ENCODE measurements at places on chromosomes 4 and X. TPM values are rescaled to one million over a fixed set of nuclear protein-coding genes. Genes with fewer than 3 reads are reported as not detected.

- H3K27ac ChIP-seq, result no peak overlapping the region
- H3K36me3 ChIP-seq, result no peaks in the 10 kb centered on the region
- no peak for DNase-seq
- no peaks in the 10 kb centered on the region for H3K4me1 ChIP-seq
- no peaks in the 10 kb centered on the region for H3K27me3 ChIP-seq
Observed at GRCh38 chr4:112861691-112862674, 187.5 kb upstream of the ANK2 start.

DNA sequence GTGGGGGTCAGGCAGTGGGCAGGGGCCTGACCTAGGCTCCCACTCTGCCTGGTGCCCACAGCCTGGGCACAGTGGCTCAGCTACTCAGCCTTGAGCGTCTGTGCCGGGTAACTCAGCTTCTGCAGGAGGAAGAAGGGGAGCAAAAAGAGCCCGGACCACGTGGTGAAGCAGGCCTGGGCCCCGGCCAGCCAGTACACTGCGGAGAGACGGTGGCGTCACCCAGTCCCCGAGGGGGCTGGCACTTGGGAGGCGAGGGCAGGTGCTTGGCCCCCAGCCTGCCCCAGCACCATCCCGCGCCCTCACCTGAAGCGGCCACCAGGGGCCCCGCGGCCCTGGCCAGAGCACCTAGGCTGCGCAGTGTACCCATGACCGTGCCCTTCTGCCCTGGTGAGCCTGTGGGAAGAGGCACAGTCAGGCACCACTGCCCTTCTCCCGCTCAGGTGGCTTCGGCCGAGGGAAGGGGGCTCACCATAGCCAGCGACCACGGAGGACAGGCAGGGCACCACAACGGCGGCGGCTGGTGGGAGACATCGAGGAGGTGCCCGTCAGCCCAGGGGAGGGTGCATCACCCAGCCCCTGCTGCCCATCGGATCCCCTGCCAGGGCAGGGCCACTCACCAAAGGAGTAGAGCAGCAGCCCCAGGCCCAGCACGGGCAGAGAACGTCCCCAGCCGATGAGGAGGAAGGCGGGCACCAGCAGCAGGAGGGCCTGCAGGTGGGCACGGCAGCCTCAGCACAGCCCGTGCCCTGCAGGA, 32.3 kb downstream of the NOP14 start:
- H3K27me3 ChIP-seq, result no peaks in the 10 kb centered on the region
- peak overlapping the region; percentile 72 for H3K27ac ChIP-seq
- H3K4me1 ChIP-seq, result peaks cover 40% of the 10 kb centered on the region
- peaks cover 52% of the 10 kb centered on the region for H3K36me3 ChIP-seq
- no peak overlapping the region for H3K4me3 ChIP-seq

The PLAC8 gene
- 684 TPM for total RNA-seq

DNA sequence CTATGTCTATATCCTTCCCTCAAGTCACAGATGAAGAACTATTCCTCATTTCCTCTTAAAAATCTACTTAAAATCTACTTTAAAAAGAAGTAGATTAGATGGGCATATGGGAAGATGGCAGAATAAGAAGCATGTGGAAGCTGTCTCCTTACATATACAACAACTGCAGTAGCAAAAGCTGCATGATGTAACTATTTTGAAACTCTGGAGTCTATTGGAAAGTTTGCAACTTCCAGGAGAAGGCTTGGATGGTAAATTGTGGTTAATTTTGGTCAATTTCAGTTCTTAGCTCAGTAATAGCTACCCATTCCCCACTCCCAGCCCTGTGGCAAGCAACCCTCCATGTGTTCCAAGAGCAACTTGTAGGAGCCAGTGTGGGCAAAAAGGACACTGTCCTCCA, 36.9 kb downstream of the MORC4 start:
- no peak overlapping the region for H3K4me3 ChIP-seq
- no peak overlapping the region for H3K27ac ChIP-seq
- no peaks in the 10 kb centered on the region for H3K27me3 ChIP-seq
- no peaks in the 10 kb centered on the region for H3K4me1 ChIP-seq
- no peak for DNase-seq
- no peaks in the 10 kb centered on the region for H3K36me3 ChIP-seq

DNA sequence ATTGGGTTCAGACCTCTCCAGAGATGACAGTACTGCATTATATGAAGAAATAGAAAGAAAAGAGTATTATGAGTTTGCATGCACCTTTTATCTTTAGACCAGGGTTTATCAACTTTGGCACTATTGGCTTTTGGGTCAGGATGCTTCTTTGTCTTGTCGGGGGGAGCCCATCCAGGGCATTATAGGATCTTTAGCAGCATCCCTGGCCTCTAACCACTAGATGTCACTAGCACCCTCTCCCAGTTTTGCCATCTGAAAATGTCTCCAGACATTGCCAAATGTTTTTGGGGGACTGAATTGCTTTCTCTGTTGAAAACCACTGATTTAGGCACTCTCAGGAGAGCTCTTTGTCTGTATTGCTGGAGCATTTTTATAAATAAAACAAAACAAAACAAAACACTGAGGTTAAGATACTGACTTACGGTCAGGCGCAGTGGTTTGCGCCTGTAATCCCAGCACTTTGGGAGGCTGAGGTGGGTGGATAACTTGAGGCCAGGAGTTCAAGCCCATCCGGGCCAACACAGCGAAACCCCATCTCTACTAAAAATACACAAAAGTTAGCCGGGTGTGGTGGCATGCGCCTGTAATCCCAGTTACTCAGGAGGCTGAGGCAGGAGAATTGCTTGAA, 23.6 kb downstream of the CA5B start:
- no peak for DNase-seq
- H3K27ac ChIP-seq, result no peak overlapping the region
- no peaks in the 10 kb centered on the region for H3K27me3 ChIP-seq

DNA sequence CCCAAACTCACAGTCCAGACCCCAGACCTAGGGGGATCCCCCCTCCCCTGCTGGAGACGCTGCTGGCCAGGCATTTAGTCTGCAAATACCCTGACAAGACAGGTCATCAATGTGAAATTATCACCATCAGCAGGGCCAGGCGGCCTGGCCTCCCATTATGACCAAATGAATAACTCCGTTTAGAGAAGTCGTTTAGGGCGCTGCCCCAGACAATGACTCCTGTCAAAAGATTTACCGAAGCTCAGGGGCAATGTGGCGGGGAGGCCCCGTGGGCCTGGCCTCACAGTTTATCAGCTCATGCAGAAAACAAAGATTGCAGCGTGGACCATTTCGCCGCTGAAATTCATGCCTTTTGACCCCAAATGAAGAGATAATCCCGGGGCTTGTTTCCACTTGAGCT, 76.5 kb downstream of the HMX1 start:
- H3K27ac ChIP-seq, result no peak overlapping the region
- no peaks in the 10 kb centered on the region for H3K27me3 ChIP-seq
- H3K4me3 ChIP-seq, result no peak overlapping the region
- no peak for DNase-seq

- H3K36me3 ChIP-seq, result no peaks in the 10 kb centered on the region
- no peaks in the 10 kb centered on the region for H3K4me1 ChIP-seq
Observed at GRCh38 chr4:155773196-155773800, 14.5 kb downstream of the GUCY1B1 start.

GRCh38 chr4:42497142-42497910, 100.0 kb downstream of the SHISA3 start:
- no peak for DNase-seq
- no peak overlapping the region for H3K4me3 ChIP-seq
- H3K27me3 ChIP-seq, result no peaks in the 10 kb centered on the region
- H3K27ac ChIP-seq, result no peak overlapping the region
- H3K36me3 ChIP-seq, result peaks cover 27% of the 10 kb centered on the region

DNA sequence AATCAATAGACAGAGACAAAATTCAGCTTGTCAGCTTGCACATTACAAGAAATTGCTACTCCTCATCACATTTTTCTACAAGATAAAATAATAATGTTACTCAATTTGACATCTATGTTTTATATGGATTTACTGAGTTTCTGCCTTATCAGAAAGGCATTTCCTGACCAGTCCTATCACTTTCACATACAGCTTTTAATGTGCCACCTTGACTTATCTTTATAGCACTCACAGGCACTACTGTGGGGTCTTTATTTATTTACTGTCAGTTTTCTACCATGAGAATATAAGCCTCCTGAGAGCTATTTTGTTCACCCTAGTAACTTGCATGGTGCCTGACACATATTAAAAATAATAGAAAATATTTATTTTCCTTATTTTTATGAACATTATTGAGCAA, 6.0 kb downstream of the NDST4 start:
- H3K27me3 ChIP-seq, result no peaks in the 10 kb centered on the region
- no peak for DNase-seq
- H3K4me3 ChIP-seq, result no peak overlapping the region
- no peaks in the 10 kb centered on the region for H3K4me1 ChIP-seq

- H3K36me3 ChIP-seq, result peaks cover 2% of the 10 kb centered on the region
- peaks cover 11% of the 10 kb centered on the region for H3K4me1 ChIP-seq
- no peak overlapping the region for H3K4me3 ChIP-seq
- H3K27ac ChIP-seq, result peak overlapping the region; percentile 4
Observed at GRCh38 chrX:110172215-110172614, 145.7 kb downstream of the AMMECR1 start.

DNA sequence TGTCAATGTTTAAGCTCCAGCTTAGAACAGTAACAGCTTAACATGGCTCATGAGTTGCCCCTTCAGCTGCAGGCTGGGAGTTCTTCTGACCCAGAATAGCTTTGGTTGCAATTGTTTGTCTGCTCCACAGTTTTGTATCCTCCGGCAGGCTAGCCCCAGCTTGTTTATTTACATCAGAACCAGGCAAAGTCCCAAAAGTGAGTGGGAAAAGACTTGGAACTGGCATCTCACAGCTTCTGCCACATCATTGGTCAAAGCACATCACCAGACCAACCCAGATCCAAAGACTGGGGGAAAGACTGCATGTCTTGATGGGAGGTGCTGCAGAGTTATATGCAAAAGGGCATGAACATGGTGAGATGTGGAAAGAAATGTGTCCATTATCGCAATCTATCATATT, 231.2 kb upstream of the CPEB2 start:
- no peaks in the 10 kb centered on the region for H3K27me3 ChIP-seq
- H3K27ac ChIP-seq, result no peak overlapping the region
- no peaks in the 10 kb centered on the region for H3K4me1 ChIP-seq
- no peak for DNase-seq
- H3K4me3 ChIP-seq, result no peak overlapping the region

DNA sequence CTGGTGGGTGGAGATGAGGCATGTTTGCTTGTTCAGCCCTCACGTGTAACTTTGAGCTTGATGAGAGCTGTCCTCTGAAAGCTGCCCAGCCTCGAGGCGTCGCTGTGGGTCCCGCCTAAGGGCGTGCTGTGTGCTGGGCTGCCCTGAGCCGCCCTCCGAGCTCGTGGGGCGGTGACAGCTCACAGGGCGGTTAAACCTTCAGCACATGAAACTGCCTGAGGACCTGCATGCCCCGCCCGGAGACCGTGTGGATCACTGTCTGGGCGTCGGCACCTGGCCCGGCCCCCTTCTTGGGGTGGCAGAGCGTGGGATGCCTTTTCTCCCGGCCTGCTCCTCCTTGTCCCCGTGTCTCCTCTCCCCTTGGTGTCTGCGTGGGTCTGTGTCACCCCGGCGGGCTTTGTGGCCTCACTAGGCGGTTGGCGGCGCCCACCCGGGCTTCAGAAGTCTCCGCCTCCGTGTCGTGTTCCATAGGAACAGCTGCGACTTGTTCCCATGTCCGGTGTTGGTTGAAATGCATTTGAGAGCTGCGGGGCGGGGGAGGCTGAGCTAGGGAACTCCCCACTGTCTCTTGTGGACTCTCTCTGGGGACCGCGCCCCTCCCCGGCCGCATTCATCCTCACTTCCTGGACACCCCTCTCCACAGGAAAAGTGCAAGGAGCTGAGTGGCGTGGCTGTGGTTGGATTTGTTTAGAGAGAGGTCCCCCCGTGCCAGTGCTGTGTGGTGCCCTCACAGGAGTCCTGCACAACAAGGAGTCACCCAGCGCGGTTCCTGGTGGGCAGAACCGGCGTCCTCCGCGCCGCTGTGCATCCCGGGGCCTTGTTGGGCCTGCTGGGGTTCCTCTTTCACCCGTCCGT, 6.8 kb downstream of the AKAP17A start:
- no peak overlapping the region for H3K4me3 ChIP-seq
- H3K36me3 ChIP-seq, result peaks cover 86% of the 10 kb centered on the region
- no peaks in the 10 kb centered on the region for H3K27me3 ChIP-seq
- H3K4me1 ChIP-seq, result peaks cover 19% of the 10 kb centered on the region

DNA sequence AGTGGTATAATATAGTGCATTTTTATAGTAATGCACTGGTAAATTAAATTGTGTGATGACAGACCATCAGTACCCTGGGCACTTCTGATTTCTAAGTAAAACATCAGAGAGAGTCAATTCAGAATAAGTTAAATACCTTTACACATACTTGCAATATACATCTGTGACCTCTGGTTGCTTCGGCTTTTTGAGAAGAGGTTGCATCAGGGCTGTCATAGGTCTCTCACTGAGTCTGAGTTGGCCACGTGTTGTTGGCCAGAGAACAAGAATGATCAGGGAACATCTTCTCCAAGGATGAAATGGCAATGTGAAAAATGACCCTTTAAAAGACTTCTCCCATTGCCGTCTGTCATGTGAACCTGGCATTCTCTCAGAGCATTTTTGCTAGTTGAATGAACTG, 36.9 kb upstream of the PUDP start:
- no peak overlapping the region for H3K4me3 ChIP-seq
- no peak overlapping the region for H3K27ac ChIP-seq
- DNase-seq, result no peak
- H3K36me3 ChIP-seq, result no peaks in the 10 kb centered on the region

The UGT8 gene
- 0.25 TPM for total RNA-seq

DNA sequence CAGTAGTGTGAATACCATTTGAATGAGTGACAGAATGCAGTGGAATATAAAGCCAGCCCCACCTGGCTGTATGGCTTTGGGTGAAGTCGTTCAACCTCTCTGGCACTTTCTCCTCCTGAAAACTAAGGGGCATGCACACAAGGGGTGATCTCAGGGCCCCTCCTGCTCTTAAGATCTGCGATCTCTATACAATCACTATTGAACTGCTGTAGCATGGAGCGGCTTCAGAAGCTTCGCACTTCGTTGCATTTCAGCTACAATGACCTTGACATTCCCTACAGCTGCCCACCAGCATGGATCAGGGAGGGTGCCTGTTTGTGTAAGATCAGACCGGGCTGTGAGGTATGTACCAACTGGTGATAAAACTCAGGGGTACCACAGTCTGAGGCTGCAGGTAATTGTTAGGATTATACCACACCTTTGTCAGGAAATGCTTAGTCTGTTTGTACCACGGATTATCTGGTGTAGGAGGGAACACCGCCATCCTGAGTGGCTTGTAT, 85.2 kb downstream of the AASDH start:
- H3K27ac ChIP-seq, result no peak overlapping the region
- H3K4me1 ChIP-seq, result no peaks in the 10 kb centered on the region
- DNase-seq, result no peak
- no peaks in the 10 kb centered on the region for H3K36me3 ChIP-seq

The PRKG2 gene
- total RNA-seq, result 0.15 TPM

The GYPA gene
- not detected for total RNA-seq

The CT45A2 gene
- not detected for total RNA-seq

All from natural killer cell (primary cell).